ENCODE measurements at places on chromosomes 7 and 10. TPM values are rescaled to one million over a fixed set of nuclear protein-coding genes. Genes with fewer than 3 reads are reported as not detected.

WEE2 gene
- not detected for total RNA-seq

SH2D4B gene
- total RNA-seq: 0.21 TPM

C10orf62 gene
- total RNA-seq: not detected

STOX1 gene
- 0.40 TPM for total RNA-seq

RBP3 gene
- not detected for total RNA-seq
